ENCODE measurements at places on chromosomes 7 and 10.
A peak's percentile ranks its signal among the peaks of the same experiment; 100 is the strongest.

DNA sequence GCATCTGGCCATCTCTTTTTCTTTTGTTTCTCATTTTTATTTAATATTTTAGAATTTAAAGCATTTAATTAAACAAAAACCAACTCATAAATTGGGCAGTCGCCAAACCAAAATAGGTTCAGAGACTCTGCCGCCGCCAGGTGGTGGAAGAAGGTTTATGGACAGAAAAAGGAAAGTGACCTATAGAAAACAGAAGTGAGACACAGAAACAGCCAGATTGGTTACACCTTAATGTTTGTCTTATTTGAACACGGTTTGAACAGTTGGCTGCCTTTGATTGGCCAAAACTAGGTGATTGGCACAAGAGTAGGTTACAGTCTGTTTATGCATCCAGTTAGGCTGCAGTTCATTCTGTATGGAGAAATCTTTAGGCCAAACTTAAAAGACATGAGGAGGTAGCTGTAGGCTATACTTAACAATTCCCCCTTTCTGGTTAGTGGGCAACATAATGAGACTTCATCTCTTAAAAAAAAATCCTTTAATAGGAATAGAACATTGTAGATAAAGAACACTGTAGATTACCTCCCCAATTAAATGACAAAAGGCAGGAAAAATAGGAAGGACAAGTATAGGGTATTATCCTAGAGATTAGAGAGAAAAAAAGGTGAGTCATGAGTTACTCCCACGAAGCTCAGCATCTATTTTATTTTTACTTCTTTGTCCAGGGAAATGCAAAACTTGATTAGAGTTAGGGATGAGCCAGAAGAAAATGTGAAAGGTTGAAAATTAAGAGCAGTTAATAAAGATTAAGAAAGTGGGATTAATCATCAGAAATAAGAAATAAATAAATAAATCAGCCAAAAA, 23.9 kb upstream of the CYCS start:
- DNase-seq = no peak

DNA sequence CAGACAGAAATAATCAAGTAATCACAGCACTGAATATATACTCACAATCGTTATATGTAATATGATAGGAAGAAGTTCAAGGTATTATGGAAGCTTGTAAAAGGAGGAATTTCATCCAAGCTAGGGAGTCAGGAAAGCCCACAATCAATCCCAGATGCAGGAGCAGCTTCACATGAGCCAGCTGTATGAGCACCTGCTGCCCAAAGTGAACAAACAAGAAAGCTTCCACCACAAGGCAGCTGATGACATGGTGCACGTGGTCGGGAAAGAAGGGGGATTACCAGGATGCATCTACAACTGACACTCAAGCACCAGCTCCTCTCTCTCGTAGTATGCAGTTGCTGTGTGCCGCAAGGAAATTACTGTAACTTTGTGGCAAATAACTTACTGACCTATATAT, 225.2 kb downstream of the XPNPEP1 start:
- DNase-seq = no peak

DNA sequence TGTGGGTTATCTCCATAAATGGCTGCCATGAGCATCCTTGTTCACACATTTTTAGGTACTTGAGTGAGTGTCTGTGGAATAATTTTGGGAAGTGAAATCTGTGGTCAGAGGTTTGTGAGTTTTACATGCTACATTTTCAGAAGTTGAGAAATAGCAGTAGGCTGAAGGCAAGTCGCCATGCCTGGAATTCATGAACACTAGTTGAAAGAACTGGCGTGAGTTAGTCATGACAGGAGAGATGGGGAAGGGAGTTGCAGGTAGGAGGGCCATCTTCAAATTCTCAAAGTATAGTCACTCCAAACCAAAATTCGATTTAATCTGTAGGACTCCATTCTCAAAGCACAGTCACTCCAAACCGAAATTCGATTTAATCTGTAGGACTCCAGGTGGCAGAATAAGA, 89.6 kb downstream of the EGFR start:
- DNase-seq = no peak

GRCh38 chr10:132099389-132100090, 33.8 kb downstream of the JAKMIP3 start:
- no peak for DNase-seq

DNA sequence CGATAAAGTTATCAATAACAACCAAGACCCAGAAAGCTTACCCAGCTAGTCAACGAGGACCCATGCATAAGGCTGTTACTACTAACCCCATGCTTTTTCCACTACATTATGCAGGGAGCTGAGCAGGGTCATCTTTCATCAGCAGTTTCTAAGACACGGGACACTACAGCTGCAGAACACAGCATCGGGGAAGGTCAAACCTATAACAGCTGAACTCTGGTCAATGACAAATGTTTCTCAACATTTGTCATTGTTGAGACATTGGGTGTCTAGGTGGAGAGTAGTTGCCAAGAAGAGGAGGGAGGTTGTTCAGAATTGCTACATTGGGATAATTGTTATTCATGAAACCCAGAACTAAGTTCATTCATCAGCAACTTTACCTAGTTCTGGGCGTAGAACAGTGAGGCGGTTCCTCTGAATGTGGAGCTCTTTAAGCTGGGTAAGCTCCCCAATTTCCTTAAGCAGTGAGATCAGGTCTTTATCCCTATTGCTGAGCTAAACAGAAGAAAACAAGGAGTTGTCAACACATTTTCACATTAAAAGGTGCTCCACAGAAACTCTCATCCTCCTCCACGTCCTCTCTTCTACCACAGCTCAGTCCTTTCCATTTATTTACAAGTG, 105.6 kb downstream of the ZNF22 start:
- DNase-seq = no peak

DNA sequence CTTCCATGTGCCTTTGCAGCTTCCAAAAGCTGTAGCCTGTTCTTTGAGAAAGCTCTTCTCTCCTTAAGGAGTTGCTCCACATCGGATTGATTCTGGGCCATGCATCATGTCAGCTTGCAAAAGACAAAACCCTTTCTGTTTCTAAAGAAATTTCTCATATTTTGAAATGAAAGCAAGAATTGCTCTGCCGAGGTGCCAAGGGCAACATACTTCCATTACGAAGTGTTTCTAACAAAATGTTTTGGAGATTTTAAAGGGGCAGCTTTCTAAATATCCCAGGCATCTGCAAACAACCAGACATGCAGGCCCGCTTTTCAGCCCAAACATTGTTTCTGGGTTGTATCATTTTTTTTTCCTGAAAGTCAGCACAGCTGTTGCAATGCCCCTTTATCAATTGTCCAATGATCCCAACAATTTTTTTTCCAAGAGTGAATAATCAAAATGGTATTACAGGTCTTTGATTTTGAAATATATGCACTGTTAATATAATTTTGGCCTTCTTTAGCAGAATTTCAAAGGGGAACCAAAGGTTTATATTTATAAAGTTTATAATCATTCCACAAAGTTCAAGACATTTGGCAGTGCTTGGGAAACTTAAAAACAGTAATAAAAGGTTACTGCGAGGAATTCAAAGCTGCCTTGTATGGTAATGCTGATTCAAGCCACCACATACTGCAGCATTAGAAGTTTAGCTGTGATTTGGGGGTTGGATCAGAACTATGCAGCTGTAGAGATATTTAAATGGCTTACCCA, 61.0 kb downstream of the TES start:
- DNase-seq = no peak

- DNase-seq = no peak
Observed at GRCh38 chr10:90947030-90947960, 26.4 kb upstream of the ANKRD1 start.

DNA sequence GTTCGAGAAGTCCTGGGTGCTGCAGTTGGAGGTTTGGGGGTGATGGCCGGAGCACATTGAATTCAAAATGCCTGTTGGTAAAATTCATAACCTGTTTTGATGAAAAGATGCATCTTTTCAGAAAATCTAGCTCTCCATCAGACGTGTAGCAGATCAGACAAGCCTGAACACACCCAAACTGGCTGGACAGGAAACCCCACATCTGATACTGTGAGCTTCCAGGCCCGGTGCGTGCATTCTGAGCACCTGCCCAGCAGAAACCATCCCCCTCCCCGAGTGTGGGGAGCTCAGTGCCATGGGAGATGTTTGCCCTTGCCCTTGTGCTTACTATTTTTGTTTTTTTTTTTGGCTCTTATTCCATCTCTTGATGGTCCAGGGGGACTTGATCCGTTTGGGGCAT, 417.1 kb downstream of the TCERG1L start:
- DNase-seq = no peak

GRCh38 chr7:95509199-95509598, 23.5 kb downstream of the ASB4 start:
- DNase-seq = peak; percentile 48

DNA sequence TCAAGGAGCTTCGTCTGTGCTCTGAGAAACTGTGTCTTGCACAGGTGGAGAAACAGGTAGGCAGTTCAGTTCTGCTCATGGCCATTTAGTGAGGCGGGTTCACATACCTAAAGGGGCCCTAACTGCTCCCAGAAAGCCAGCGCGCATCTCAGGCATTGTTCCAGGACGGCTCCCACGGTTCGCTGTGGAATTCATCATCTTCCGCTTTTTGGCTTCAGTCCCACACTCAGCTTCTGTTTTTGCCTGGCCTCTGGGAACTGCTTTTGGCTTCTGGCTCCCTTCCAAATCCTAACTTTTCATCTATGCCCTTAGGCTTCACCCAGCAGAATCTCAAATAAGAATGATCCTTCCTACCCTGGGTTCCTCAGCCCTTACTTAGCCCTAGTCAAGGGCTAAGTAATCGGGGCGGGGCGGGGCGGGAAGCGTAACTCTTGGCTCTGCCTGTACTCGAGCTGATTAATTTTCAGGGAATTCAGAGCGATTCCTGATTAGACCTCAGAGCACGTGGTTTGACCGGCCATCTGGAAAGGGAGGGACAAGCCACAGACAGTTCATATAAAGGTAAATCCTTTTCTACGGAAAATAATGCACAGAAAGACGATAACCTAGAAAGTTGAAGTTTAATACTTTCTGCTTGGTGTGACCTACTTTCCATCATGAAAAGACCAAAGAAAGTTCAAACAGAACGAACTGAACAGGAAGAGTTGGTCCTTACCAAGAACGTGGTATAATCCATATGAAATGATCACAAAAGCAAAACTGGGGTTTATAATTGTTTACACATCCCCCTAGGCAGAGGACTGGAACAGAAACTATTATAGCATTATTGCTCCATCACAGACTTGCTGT, 105.7 kb downstream of the ST8SIA6 start:
- DNase-seq = no peak

DNA sequence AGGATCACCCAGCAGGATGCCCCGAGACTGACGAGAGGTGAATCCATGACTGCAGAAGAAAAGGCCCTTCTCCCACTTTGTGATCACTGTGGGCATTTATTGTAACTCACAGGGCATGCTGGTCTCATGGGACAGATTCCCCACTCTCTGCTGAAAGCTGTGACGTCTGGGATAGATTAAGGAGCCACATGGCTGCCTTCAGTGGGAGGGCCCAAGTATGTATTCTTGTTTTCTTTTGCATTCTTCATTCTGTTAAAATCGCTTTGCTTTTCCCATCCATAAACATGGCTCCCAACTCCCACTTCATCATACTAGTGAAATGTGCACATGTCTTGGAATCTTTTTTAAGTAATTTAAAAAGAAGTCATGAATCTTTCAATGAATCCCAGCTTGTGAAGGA, 67.2 kb downstream of the FAM107B start:
- DNase-seq = no peak

DNA sequence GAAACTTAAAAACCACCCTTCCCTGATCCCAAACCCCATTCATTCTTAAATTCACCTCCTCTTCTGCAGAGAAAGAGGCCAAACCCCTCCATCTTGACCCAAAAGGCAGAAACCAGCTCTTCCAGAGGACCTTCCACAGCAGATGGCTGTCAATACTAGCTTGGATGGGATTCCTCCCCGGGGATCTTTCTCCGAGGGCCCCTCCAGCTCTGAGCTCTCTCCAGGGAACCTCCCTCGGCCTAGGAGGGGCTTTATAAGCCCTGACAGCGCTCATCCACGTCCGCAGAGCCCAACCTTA, 5.4 kb downstream of the TNRC18 start:
- DNase-seq = no peak

GRCh38 chr10:5951167-5951711, 26.1 kb downstream of the IL15RA start:
- DNase-seq = no peak

GRCh38 chr7:129771201-129771927, 159.8 kb downstream of the NRF1 start:
- no peak for DNase-seq

DNA sequence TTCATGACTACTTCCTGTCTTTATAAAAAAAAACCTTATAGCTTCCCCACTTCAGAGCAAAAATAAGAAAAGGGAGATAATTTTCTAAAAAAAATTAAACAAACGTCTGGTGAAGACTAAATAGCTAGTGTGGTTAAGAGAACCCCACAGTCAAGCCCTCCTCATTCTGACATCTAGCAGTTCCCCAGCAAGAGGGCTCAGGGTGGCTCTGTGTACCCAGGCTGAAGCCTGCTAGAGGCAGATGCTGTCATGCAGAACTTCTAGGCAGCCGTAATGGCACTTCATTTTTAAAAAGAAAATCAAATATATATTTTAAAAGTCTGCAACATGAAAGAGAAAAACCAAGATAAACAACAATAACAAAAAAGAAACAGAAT, 223.1 kb upstream of the KLF14 start:
- DNase-seq = no peak

GRCh38 chr10:64039198-64039597, 518.0 kb downstream of the REEP3 start:
- no peak for DNase-seq

DNA sequence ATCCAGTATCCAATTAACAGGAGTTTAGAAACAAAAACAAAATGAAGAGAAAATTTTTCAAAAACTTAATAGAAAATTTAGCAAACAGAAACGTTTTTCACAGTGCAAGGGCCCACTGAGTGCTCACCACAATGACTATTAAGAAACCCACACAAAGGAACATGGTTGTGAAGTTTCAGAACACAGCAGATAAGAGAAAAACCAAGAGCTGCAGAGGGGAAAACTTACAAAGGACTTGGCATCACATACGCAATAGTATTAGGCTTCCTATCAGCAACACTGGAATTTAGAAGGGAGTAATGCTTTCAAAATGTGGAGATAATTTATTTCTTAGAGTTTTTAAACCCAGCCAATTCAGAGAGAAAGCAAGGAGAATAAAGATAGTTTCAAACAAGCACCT, 1.7 kb upstream of the C7orf25 start:
- no peak for DNase-seq

DNA sequence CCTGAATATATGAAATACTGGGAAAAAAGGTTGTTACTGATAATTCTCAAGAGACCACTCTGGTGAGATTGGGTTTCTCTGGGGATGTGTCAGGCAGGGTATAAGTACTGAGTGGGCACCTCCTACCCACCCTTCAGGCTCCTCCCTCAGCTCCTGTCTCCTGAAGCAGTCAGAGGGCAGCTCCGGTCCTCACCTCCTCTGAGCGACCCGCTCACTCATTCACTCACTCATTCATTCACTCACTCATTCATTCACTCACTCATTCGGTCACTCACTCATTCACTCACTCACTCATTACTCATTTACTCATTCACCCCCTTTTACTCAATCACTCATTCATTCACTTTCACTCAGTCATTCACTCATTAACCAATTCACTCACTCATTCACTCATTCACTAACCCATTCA, 6.9 kb upstream of the PFKP start:
- DNase-seq = no peak
